ENCODE measurements at places on chromosomes 2 and 18.

- DNase-seq = no peak
Observed at GRCh38 chr2:202560200-202560599, 74.6 kb upstream of the FAM117B start.

- no peak for DNase-seq
Observed at GRCh38 chr2:84908948-84909713, 3.7 kb downstream of the TMSB10 start.

DNA sequence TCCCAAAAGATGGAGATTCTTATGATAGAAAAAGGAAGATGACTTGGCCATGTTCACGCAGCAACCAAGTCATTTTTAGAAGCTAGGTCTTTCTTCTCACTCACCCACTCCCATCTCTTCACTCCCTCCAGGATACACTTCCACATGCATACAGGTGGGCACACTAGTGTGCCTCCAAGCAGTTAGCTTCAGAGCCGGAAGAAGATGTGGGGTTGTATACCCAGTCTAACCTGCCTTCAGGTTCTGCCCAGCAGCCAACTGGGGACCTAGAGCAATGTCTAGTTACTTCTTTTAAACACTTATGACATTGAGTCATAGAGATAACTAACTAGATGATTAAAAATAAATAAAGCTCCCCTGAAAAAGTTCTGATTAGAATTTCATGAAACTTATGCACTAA lies 21.8 kb upstream of the TANK start:
- no peak for DNase-seq

DNA sequence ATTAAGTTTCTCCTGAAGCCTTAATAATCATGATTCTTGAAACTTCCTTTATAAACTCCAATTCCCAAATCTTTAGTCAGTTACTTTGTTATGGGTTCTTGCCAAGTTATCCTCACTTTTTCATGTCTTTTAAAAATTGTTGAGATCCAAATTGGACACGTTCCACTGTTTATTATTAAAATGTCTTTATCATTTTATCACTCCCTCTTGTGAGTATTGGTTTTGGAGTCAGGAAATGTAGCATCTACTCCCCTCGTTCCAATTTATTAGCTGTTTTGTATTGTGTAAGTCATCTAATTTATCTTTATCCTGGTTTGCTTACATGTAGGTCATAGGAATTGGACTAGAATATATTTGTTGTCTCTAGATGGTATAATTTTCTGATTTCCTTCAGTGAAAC lies 213.1 kb upstream of the SLC39A10 start:
- no peak for DNase-seq

GRCh38 chr2:207499114-207499513 lies 30.6 kb upstream of the CREB1 start:
- DNase-seq = no peak

GRCh38 chr2:223036790-223037444 lies 15.1 kb upstream of the KCNE4 start:
- no peak for DNase-seq

DNA sequence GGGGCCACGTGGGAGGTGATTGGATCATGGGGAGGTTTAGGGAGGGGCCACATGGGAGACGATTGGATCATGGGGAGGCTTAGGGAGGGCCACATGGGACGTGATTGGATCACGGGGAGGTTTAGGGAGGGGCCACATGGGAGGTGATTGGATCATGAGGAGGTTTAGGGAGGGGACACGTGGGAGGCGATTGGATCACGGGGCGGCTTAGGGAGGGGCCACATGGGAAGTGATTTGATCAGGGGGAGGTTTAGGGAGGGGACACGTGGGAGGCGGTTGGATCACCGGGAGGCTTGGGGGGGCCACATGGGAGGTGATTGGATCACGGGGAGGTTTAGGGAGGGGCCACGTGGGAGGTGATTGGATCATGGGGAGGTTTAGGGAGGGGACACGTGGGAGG lies 22.5 kb upstream of the SALL3 start:
- DNase-seq = no peak

- no peak for DNase-seq
Observed at GRCh38 chr18:2723207-2723606, 67.7 kb downstream of the SMCHD1 start.

DNA sequence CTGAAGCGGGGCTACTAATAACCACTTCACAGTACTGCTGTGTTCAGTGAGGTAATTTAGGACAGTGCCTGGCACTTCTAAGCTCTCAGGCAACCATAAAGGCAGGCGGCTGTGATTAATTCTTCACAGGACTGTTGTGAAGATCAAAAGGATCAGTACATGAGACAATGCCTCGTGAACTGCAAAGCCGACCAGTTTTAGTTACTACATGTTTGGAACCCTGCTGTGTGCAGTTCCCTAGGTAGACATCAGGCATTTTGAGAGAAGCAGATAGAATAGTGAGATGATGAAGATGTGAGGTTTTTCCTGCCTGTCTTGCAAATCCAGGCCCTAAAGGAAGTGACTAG lies 19.1 kb downstream of the EFHD1 start:
- DNase-seq = no peak

DNA sequence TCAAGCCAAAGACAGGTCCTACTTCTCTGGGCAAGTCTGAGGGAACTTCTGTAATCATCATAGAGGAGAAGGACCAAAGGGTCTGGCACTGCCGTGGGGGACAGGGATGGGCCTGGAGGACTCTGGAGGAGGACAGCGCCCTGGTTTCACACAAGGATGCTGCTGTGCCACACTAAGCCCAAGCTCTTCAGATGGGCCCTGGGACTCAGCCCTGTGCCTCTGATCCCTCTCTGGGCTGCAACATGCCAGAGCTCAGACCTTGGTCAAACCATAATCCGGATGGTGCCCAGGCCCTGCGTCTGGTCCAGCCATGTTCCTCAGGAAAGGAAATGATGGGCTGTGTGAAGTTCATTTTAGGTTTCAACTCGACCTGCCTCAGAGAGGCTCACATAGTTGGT lies 222.0 kb upstream of the COPS8 start:
- DNase-seq = no peak

GRCh38 chr2:204486805-204487204 lies 58.5 kb upstream of the PARD3B start:
- DNase-seq = no peak

DNA sequence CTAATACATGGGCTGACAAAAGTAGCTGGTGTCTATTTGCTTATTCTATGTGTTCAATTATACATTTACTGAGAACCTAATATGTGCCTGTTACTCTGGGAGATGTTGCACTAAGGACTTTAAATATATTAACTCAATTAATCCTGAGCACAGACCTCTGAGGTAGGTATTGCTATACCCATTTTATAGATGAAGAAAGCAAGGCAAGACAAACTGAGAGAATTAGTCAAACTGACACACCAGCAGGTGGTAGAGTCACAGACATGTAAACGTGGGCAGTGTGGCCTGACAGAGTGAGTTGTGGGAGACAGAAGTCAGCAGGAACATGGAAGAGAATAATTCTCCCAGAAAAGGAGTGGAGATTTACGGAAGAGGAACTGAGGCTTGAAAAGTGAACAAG lies 428.9 kb downstream of the LPIN1 start:
- DNase-seq = no peak

DNA sequence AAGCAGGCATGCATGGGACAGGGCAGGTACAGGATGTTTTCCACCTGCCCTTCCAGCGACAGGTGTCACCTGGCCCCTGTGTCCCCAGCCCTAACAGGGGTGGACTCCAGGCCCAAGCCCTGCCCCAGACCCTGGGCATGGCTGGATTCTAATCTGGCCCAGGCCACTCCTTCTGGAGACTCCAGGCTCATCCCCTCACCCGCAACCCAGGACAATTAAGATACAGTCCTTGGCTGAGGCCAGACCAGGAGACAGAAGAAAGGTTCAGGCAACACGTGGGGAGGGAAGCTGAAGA lies 9.5 kb downstream of the BIN1 start:
- no peak for DNase-seq

DNA sequence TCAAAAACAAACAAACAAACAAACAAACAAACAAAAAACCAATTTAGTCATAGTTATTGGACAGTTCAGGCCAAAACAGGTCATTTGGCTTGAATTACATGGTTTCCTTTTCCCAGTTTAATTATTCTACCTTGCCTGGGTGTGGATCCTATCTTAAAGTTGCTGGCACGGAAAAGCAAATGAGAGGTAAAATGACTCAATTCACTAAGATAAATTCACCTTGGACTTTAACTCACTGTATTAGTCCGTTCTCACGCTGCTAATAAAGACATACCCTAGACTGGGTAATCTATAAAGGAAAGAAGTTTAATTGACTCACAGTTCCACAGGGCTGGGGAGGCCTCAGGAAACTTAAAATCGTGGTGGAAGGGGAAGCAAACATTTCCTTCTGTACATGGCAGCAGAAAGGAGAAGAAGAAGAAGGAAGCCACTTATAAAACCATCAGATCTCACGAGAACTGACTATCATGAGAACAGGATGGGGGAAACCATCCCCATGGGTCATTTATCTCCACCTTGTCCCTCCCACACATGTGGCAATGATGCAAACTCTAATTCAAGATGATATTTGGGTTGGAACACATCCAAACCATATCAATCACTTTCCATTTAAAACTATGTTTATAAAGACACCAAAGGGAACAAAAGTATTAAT lies 22.5 kb upstream of the TRAPPC8 start:
- DNase-seq = no peak

DNA sequence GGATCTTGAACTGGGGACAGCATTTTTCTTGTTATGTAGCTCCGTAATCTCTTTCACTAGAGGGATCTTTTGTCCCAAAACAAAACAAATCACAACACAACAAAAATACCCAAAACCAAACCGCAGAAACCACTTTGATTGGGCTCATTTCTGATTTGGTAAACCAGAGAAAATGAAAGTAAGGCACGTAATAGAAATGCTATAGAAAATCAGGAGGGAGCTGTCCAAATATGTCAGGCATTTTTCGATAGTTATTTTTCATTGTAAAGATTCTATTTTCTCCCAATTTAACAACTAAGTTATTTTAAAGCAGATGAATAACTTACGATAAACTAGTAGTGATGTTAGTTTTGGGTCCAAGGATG lies 406.5 kb downstream of the XIRP2 start:
- DNase-seq = no peak

GRCh38 chr2:38407111-38407682 lies 30.1 kb upstream of the ATL2 start:
- no peak for DNase-seq

DNA sequence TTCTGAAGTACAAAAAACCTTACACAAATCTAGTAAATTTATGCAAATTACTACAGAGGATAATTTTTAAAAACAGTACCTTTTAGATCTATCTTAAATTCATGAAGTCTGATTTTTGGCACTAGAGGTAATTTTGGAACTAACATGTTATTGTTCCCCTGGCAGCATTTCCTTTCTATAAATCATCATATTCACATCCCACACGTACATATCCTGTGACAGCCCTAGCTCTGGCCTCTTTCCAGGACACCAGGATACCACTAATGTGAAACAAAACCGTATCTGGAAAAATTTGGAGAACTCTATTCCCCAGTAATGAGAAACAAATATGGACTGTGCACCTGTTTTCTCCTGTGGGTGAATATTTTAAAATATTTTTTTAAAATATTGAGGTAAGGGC lies 14.0 kb upstream of the BIRC6 start:
- DNase-seq = no peak

DNA sequence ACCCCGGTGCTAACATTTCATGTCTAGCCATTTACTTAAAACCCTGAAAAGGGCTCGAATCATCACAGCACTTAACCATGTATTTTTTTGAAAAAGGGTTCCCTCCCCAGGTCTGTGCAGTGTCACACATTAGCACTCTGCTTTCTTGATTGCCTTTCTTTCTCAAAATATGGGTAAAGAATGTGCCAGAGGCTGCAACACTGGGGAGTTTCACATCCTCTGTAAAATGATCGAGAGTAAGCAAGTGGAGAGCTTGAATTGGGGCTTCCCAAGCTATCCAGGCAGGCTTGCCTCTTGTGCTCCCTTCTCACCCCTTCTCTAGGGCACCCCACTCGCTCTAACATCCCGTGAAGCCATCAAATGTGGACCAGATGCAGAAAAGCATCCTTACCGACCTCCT lies 177.0 kb upstream of the CCDC68 start:
- DNase-seq = no peak

Data from right renal cortex interstitium (tissue), 3 donors.